ENCODE measurements at places on chromosomes 1 and 21. TPM values are rescaled to one million over a fixed set of nuclear protein-coding genes. Genes with fewer than 3 reads are reported as not detected.

- H3K36me3 ChIP-seq, result no peaks in the 10 kb centered on the region
- H3K4me1 ChIP-seq, result peaks cover 16% of the 10 kb centered on the region
- DNase-seq, result no peak
- peaks cover 23% of the 10 kb centered on the region for H3K27me3 ChIP-seq
These were observed at the start of gene BRINP3 for GRCh38 chr1:190477762-190478148. TSS of gene BRINP3 (minus strand) at chr1:190477864.

GRCh38 chr1:151739590-151740355, 18.5 kb downstream of the RIIAD1 start:
- no peak for DNase-seq
- peaks cover 5% of the 10 kb centered on the region for H3K4me1 ChIP-seq
- H3K4me3 ChIP-seq, result no peak overlapping the region

Gene CFAP141
- not detected for total RNA-seq

Gene DYRK3
- total RNA-seq, result 10.1 TPM

Gene B3GALT2
- total RNA-seq, result 0.14 TPM

DNA sequence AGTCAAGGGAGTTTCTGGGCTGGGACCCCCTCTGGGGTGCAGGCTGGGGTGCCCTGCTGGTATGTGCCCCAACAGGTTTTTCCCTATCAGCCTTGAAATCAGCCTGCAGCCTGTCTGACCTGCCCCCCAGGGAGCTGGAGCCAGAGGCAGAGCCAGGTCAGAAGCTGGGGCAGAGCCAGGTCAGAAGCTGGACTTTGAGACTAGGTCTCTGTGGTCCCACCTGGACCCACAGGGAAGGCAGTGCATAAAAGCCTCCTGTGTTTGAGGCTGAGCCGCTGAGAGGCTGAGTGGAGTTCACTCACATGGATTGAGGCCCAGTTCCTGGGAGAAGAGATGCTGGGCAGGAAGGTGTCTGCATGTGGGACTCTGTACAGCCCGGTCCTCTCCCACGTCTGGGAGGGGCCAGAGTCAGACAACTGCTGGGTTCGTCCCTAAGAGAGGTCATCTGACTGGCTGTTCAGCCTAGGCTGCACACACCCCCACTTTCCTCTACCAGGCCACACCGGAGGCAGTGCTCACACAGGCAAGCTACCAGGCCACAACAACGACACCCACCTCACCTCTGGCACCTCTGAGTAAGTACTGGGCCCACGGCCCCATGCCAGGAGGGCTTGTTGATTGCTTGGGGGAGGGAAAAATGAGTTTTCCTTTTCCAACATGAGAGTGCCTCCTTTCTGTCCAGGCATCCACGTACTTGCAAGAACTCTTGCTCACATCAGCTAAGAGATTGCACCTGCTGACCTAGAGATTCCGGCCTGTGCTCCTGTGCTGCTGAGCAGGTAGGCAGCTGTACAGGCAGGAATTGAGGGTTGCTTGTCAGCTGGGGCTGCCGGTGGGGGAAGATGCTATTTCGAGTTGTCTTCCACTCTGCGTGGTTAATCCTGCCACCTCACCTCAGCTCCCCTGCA, at the start of gene ANXA9:
Gene ANXA9 (plus strand): TSS at position 488 of the 908 bp plus-strand sequence. CDS start 814 bp downstream, outside the sequence.
- H3K4me3 ChIP-seq, result no peak within 1 kb of the TSS
- H3K27ac ChIP-seq, result no peak within 1 kb of the TSS
- no peaks in the 10 kb centered on the region for H3K36me3 ChIP-seq
- DNase-seq, result no peak

DNA sequence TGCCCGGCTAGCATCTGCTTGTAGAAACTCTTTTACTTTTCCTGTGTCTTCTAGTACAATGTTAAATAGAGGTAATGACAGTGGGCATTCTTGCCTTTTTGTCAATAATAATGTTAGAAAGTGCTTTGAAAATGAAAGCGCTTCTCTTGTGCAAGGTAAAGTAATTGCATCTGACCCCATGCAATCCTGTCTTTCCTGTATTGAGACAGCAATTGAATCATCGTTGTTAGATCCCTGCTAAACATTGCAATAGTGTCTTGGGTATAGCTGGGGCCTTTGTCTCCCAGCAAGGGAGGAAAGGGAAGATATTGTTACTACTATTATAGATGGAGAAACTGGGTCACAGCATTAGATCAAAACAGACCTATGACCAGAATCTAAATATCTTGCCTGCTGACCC, 80.9 kb downstream of the TLR5 start:
- peaks cover 4% of the 10 kb centered on the region for H3K27me3 ChIP-seq
- no peaks in the 10 kb centered on the region for H3K4me1 ChIP-seq
- H3K4me3 ChIP-seq, result no peak overlapping the region
- H3K27ac ChIP-seq, result no peak overlapping the region
- H3K36me3 ChIP-seq, result no peaks in the 10 kb centered on the region

DNA sequence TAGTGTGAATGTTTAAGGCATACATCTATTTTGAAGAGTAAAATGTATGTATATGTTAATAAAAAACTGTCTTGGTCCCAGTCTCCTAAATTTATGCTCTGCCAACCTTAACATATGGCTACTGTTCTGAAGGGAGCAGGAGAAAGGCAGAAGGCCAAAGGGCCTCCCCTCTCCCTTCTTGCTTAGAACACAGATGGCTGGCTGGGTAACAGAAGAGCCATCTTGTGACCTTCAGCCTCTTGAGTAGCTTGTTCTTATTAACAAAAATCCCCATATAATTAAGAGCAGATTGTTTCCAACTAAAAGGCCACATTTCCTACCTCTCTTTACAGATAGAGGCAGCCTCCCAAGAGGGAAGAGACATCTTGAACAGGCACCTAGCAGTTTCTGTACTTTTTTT, 36.1 kb downstream of the EPB41 start:
- peaks cover 39% of the 10 kb centered on the region for H3K4me1 ChIP-seq
- no peaks in the 10 kb centered on the region for H3K36me3 ChIP-seq
- no peak overlapping the region for H3K4me3 ChIP-seq
- DNase-seq, result no peak
- no peak overlapping the region for H3K27ac ChIP-seq

Gene LMO4
- total RNA-seq, result 24.1 TPM

Measured in activated CD4-positive, alpha-beta memory T cell treated with anti-CD3 and anti-CD28 coated beads for 36 hours (primary cell).